NCI-H187 treated with DMSO at 0.1 percent for 48 hours (cell line): ENCODE measurements at places on chromosomes 7 and 10.

DNA sequence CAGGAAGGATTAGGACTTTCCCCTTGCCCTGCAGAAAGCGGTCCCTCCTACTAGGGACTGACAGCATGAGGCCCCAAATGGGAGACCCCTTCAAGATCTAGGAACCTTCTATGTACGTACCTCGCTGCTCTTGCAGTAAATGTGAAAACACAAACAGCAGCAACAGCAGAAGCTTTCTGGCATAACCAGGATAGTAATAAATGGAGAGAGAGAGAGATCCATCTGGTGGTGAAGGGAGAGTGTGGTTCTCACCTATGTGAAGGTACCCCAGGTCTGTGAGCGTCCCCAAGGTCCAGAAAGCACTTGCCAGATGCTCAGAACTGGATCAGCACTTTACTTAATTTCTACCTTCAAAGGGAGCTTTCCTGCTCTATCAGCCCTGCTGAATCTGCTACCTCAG lies 592.7 kb downstream of the PARD3 start:
- no peak for DNase-seq

DNA sequence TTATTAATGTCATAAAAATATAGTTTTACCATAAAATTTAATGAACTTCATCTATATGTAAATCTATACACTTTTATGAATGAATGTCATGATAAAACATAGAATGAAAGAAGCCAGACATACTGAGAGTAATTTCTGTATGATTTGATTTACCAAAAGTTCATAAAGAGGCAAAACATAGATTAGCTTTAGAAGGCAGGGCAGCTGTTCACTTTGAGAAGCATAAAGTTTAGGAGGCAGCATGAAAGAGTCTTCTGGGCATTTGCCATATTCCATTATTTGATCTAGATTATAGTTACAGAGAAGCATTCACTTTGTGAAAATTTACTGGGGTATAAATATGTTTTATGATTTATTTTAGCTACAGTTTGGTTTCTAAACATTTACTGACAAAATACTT lies 487.2 kb downstream of the ANKRD7 start:
- no peak for DNase-seq

DNA sequence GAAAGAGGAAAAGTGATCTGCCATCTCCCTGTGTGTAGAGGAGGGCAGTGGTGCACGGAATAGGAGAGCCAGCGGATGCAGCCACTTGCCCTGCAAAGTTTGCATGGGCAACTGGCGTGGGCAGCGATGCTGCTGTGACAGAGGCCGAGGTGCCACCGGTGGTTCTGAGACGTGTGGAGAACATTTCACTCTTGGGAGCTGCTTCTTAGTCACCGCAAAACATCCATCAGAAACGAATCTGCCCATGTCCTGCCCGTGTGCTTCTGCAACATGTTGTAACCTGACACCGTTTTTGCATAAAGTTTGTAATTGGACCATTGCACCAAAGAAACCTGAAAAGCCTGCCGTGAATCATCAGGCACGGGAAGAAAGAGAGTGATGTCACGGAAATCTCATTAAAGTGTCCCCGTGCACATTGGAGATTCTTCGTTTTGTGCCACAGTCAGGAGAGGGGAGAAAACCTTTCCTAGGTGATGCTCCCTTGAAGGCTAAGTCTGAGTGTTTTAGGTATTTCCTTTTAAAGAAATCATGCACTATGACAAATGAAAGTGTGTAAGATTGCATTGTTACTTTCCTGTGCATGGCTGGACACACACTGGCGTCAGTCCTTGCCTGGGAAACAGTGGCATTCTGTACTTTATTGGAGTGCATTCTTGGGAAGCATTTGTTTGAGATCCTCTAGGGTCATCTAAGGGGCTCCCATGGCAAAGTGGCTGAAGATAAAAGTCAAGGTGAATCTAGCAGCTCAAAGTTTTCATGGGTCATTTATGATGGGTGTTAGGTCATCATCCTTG lies 302.6 kb downstream of the KLF6 start:
- DNase-seq = peak; percentile 34

DNA sequence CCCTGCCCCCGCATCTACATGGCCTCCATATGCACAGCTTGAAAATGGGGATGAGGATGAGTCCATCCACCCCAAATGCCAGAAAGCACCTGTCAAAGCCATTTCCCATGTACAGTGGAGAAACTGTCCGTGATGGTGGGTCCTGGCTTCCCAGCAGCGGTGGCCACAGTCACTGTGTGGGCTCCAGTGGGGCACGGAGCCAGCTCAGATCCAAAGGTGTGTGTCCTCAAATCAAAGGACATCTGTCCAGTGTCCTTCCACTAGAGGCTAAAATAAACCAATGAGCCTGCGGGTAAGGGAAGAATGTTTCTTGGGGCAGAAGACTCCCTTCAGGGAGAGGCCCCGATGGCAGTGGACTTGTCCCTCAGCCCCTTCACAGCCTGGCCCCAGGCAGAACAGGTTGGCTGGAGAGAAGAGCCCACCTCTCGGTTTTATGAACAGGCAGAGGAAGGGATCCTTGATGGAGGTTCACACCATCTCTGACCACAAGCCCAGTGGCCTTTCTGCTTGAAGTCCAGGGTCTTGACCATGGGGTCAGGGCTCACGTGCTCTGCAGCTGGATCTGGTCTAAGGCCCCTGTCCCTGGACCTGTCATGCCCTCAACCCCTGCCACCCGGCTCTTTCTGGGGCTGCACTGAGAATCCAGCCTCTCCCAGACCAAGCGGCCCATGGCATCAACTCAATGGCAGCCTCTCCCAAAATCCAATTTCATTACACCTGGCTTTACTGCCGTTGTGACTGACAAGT lies 106.9 kb downstream of the TCERG1L start:
- DNase-seq = no peak
